IMR-90 (cell line): ENCODE measurements at places on chromosomes 6 and 20. TPM values are rescaled to one million over a fixed set of nuclear protein-coding genes. Genes with fewer than 3 reads are reported as not detected.

Gene SLPI
- polyA plus RNA-seq: not detected in 2 replicates

DNA sequence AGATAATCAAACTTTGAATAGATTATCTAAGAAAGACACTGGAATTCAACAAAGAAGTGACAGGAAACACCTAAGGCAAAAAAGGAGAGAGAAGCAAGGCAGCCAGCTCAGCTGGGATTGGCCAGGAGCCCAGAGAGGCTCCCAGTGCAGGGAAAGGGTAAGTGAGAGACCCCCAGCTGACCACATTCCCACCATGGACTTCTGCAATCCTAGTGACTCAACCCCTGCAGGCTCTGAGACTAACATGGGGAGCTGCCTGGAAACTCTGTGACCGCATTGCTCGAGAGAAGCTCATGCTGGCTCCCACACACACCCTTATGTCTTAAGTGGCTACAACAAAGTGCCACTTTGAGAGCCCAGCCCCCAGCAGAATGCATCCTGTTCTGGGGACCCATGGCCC, 215.1 kb downstream of the PACRG start:
- peak; percentile 61 for DNase-seq

DNA sequence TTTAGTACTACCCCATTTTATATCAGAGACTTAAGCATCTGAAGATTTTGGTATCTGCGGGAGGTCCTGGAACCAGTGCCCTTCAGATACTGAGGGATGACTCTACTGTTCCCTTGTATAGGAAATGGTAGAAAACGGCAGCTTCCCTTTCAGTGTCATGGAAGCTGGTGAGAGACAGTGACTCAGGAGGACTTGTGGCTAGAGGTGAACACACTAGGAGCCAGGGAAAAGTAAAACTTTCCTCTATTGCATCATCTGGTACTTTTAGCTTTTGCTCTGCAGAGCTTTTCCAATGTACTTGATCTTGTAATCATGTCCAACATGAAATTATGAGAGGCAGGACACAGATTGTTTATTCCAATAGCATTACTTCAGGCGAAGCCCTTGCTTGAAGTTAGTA, 45.0 kb downstream of the RNF144B start:
- peak; percentile 89 for DNase-seq

GRCh38 chr6:118706702-118707101, 55.3 kb upstream of the CEP85L start:
- DNase-seq: no peak

GRCh38 chr20:51493346-51493791, 49.1 kb downstream of the NFATC2 start:
- DNase-seq: no peak

DNA sequence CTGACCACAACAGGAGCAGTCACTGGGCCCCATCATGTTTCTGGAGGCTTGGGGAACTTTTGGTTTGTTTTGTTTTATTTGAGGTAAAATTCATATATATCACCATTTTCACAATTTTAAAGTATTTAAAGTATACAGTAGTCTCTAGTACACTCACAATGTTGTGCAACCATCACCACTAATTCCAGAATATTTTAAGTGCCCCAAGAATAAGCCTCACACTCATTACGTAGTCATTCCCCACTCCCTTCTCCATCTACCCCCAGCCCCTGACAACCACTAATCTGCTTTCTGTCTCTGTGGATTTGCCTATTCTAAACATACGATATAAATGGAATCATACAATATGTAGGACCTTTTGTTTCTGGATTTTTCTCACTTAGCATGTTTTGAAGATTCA, 29.0 kb downstream of the RTN4IP1 start:
- peak; percentile 31 for DNase-seq

- DNase-seq: peak; percentile 62
Observed at GRCh38 chr6:152952045-152952444, 30.8 kb downstream of the FBXO5 start.

Gene B3GALT4
- polyA plus RNA-seq: 0.49 and 0.70 TPM in 2 replicates

DNA sequence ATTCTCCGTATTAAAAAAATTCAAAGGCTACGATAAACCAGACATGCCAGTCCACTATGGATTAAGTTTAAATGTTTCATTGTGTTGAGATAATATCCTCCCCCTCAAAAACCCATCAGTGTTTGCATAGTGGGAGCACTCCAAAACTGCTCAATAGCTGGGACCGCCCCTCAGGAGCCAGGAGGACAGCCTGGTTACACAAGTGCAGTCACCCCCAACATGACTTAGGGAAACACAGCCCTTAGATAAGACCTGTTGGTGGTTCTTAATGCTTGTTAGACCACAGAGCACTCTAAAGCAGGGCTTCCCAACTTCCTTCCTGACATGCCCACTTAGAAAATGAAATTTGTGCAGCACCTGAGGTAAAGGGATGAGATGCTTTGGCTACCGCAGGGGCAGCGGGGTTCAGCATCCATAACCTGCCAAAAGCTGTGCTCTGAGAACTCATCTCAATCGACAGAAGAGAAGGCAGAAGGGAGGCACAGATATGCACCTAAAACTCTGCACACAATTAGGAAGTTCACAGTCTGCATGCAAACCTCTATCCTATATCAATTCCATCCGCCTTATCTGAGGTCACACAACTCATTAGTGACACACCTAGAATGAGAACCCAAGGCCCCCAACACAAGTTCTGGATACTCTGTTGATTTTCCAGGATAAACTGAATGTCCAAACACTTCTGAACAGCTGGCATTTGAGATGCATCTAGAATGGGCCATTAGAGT, 74.3 kb downstream of the RALGAPA2 start:
- DNase-seq: no peak

Gene GLP1R
- not detected in 2 replicates for polyA plus RNA-seq

- no peak for DNase-seq
Observed at GRCh38 chr20:16205507-16205906, 367.7 kb downstream of the KIF16B start.

DNA sequence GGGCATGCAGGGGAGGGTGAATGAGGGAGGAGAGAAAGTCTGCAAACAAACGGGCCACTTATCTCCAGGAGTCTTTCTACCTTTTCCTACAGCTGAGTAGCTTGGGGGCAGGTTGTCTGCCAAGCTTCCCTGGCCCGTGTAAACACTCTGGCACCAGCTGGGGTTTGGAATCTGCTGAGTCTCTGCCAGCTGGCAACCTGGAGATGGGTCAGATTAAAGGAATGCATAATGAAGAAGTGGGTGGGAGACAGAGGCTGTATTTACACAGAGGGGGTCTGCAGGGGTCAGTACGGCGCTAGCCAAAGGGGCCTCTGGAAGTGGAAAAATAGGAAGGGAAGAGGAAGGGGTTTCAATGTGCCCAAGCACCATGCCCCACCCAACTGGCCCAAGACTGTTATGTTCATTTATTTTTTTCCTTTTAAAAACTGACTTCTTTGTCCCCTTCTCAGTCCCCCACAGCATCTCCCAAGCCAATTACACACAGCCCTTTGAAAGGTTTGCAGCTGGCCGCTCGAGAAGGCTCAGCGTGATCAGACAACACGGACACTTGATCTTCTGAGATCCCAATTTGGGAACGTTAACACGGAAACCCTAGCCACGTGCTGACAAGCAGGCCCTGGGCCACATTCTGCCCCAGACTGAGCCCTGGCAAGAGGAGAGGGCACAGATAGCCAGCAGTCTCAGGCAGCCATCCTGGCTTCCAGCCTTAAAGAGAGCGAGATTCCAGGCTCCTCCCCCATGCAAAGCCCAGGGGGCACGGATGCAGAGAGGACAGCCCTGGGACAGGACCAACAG, 25.2 kb downstream of the TRAM2 start:
- DNase-seq: peak; percentile 91

DNA sequence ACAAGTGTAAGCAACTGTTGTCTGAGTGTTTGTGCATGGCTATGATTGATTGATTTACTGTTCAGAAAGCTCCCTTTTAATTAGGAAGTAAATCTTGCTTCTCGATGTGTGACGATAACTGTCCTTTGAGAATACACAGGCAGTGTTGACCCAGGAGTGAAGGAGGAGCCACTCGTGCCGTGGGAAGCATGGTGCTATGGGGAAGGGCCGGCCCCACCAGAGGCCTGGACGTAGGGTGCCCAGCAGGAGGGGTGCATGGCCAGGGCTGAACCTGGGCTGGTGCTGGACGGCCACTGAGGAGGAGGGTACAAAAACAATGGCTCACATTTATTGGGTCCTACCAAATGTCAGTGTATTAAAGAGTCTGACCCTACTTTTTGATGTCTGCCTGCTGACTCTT, 60.7 kb downstream of the ANKRD60 start:
- no peak for DNase-seq

DNA sequence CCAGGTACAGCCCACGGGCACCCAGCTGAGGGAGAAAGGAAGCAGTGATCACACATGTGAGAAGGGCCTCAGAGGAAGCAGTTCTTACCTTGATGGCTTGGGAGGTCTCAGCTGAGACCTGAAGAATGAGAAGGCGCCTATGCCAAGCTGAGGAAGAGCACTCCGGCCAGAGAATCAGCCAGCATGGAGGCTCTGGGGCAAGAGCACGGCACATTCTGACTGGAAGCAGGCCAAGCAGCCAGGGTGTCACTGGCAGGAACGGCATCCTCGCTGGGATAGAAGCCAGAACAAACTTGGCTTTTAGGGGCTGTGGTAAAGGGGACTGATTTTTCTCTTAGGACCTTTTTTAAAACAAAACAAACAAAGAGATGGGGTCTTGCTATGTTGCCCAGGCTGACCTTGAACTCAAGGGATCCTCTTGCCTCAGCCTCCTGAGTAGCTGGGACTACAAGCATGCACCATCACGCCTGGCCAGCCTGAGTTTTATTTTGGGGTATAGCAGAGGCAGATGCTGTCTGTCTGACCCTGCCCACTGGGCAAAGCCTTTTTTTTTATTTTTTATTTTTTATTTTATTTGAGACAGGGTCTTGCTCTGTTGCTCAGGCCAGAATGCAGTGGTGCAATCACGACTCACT, 17.6 kb downstream of the GHRH start:
- no peak for DNase-seq

Gene SH3BGRL2
- polyA plus RNA-seq: 1.7 and 2.4 TPM in 2 replicates

Gene TP53INP2
- polyA plus RNA-seq: 6.8 and 7.4 TPM in 2 replicates

Gene CCM2L
- polyA plus RNA-seq: not detected in 2 replicates

DNA sequence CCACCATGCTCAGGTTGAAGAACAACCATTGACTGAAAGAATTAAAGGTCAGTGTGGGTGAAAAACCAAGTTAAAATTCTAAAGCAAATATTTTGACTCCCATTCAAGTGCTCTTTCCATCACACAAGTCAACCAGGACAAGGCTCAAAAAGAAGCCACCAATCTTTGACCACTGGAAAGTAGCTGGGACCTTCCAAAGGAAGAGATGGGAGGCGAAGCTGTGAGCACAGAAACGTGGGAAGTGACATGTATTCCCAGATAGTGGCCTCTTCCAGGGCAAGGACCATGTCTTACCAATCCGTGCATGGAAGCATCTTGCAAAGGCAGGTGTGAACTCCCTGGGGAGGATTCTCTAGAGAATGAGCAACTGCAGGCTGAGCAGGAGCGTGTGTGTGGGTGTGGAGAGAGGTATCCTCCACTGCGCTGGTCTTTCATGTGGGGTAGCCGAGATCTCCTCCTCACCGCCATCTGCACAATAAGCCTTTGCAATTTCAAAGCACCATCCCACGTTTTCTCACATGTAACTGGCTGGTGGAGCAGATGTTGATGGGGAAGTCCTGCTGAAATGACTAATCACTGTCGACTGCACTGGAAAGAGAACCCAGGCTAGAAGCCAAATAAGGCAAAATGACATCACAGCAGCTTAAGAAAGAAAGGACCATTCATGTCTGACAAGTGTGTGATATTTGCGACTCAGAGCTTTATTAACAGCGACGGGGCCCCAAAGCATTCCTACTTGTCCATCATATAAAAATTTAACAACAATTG, 189.4 kb upstream of the RREB1 start:
- DNase-seq: peak; percentile 59

DNA sequence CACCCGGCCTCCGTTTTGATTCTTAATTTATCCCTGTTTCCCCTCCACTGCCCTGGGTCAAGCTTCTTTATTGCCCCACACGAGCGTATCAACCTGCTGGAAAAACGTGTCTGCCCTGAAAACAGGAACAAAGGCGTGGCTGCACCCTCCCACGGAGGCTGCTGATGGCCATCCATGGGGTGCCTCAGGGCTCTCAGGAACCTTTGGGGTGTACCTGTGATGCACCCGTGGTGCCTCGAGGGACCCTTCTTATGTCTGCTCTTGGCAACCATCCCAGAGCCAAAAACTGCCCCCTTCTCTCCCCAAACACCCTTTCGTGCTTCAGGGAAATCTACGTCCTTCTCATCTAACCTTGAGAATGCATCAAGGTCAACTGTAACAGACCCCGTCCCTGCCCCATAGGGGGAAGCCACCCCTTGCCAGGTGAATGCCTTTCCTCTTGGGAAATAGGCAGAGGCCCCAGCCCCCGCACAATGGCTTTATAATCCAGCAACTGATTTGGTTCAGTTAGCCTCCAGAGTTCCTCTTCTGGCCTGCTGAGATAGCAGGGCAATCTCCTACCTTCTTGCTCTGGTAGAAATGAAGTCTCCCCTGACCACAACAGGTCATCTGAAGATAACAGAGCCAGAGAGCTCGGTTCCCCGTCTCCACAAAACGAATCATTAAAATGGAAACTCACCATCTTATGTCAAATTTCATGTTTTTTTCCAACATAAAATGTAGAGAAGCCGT, 29.4 kb downstream of the PSMG4 start:
- no peak for DNase-seq

Gene POLR1C
- 46.1 and 48.4 TPM in 2 replicates for polyA plus RNA-seq

DNA sequence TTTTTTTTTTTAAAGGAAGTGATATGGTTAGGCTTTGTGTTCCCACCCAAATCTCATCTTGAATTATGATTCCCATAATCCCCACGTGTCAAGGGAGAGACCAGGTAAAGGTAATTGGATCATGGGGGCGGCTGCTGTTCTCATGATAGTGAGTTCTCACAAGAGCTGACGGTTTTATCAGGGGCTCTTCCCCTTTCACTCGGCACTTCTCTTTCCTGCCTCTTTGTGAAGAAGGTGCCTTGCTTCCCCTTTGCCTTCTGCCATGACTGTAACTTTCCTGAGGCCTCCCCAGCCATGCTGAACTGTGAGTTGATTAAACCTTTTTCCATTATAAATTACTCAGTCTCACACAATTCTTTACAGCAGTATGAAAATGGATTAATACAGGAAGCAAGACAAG, 64.3 kb downstream of the ZFP64 start:
- no peak for DNase-seq

Gene COL12A1
- polyA plus RNA-seq: 307 and 350 TPM in 2 replicates
